ENCODE measurements at places on chromosomes 11 and 22.

DNA sequence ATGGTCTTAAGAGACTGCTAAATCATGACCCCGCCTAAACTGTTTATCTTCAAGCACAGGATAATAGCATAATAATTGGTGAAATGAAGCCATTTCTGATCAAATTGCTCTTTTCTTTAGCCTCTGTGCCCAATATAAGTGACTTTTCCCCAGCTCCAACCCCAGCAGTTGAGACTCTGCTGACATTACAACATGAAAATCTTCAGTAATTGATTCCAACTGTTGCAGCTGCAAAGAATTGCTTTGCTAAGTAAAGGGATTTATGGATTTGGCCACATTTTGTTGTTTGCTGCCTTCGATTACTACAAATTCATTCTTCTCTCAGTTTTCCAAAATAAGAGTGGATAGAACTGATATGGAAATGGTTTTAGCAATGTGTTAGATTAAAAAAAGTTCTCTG lies 576.7 kb upstream of the LRRC4C start:
- DNase-seq, result no peak

DNA sequence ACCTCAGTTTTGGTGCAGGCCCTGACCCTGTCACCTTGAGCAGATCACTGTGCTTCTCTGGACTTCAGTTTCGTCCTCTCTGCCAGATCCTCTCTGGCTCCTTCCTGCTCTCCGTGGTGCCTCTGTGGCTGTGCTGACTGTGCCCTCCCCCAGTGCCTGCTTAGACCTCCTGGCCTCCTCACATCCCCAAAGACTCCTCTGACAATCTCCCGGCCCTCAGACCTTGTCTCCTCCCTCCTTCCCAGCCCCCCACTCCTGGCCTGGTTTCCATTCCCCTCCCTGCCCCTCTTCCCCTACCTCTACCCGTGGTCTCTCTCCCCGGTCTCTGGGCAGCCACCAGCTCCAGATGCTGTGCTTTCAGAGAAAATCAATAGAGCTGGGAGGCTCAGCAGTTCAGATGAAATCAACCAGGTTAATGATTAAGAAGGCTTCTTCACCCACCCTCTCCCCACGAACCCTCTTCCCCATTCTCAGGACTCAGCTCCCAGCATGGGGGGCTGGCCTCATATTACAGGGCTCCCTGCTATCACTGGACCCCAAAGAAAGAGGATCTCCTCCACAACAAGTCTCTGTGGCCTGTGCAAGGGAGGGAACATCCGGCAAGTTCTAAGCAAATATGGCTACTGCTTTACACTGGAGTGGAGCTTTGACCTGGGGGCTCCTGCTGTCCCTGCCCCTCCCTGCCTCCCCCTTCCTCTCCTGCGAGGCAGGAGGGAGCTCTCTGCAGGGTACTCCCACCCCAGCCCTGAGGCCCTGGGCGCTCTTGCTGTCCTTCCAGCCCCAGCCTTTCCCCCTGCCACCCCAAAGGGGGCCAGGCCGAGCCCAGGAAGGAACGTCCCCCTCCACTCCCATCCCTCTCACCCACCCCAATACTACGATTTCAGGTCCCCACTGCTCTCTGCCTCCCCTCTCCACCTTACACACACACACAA lies 8.5 kb downstream of the BACE1-AS start:
- no peak for DNase-seq

GRCh38 chr11:109405671-109406070 lies 16.3 kb upstream of the C11orf87 start:
- DNase-seq, result no peak

DNA sequence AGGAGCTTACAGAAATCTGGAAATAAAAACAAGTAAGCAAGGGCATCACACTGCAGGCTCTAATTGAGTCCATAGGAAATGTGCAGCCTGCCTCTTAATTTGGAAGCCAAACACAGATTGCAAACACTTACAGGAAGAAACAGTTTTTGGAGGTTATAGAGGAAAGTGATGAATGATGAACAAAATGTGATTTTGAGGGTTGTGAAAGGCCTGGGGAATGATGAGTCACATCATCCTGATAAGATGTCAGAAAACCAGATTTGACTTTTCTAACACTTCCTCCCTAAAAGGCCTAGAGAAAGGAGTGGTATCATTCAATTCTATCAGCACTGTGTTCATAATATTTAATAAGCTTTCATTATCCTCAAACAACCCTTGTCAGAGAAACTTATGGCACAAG lies 96.6 kb upstream of the POU2AF2 start:
- DNase-seq, result no peak

GRCh38 chr11:112852143-112852866 lies 108.9 kb upstream of the NCAM1 start:
- no peak for DNase-seq

DNA sequence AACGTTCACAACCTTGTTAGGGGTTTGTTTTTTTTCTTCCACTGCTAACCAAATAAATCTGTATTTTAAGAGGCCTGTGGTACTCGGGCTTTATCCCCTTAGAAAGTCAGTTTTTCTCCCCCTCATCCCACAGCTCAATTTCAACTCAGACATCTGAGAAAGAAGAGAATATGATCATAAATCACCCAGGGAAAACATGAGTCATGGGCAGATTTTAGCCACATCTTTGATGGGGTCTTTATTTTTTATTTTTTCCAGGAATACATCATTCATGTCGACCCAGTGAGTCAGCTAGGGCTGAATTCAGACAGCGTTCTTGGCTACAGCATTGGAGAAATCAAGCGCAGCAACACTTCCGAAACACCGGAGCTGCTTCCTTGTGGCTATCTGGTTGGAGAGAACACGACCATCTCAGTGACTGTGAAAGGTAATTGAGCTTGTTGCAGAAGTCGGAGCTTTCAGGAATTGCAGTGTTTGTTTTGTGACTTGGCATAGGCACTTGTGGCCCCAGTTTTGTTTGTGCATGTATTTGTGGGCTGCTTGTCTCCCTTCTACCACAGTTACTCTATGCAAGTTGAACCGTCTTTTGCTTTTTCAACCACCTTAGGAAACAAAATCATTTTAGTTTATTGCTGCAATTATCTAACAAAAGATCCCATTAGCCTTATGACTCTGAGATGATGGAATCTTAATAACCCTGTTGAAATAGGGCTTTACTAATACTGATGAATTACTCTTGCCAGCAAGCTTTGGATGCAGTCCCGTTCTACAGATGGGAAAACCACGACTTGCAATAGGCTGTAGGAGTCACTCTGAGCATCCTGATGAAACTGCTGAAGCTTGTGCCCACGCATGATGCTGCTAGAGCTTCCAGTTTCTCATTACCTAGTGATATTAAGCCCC lies 62.7 kb downstream of the DBX1 start:
- DNase-seq, result no peak

- peak; percentile 87 for DNase-seq
Observed at GRCh38 chr22:24521791-24522245, 26.7 kb downstream of the UPB1 start.

DNA sequence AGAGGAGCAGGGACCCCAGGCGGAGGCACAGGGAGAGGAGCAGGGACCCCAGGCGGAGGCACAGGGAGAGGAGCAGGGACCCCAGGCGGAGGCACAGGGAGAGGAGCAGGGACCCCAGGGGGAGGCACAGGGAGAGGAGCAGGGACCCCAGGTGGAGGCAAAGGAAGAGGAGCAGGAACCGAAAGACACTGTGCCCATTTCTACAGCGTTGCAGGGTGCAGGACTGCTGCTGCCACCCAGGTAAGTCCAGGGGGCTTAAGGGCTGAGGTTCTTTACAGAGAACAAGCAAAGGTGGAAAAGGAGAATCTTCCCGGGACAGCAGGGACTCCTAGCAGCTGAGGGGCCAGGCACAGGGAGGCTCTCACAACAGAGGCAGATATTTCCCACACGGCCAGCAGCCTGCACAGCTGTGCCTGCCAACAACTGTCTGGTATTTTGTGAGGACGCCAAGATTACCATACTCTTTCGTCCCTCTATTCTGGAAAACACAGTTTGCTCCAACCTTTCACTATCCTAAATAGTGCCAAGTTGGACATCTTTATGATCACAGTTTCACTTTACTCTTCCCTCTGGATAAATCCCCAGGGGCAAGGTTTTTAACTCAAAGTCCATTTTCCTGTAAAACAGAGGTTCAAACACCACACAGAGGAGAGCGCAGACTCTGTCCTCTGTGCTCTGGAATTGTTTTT lies 39.4 kb downstream of the SHANK2 start:
- peak; percentile 23 for DNase-seq

- DNase-seq, result no peak
Observed at GRCh38 chr11:127559978-127560377, 559.4 kb upstream of the KIRREL3 start.

DNA sequence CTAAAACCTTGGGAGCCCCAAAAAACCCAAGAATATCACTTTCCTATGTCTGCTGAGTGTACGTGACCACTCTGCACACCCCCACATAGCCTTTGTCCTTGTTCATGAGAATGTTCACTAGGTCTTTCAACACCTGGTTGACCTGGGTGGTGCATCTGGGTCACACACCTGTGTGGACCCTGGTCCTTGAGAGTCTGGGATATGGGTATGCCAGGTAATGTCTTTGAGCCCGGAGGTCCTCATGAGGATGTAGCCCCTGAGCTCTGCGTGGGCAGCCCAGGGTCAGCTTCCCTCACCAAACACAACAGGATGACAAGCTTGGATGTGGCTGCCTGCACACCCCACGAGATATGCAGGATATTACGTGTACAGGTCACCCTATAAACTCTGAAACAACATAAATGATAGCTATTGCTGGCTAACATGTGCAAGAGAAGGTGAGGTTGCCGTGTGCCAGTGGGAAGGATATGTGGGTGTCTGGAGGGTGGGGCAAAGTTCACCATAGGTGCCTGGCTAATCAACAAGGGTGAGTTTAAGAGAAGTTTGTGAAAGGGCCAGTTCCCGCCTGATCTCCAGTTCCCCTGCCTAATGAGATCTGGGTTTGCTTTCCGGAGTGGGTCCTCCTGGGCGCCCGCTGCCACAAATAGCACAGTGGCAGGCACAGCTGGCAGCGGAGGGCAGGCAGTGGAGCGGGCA lies 1.4 kb upstream of the PPARA start:
- DNase-seq, result no peak

- DNase-seq, result peak; percentile 51
Observed at GRCh38 chr11:2209370-2209801, 37.8 kb upstream of the TH start.

- no peak for DNase-seq
Observed at GRCh38 chr11:104665641-104666040, 232.6 kb downstream of the CASP12 start.

All from RWPE2 (cell line).